Aorta (tissue), 5 donors: ENCODE measurements at places on chromosomes 7 and 10. TPM values are rescaled to one million over a fixed set of nuclear protein-coding genes. Genes with fewer than 3 reads are reported as not detected.

GRCh38 chr10:58919927-58920654, 256.4 kb upstream of the PHYHIPL start:
- no peak for DNase-seq

DNA sequence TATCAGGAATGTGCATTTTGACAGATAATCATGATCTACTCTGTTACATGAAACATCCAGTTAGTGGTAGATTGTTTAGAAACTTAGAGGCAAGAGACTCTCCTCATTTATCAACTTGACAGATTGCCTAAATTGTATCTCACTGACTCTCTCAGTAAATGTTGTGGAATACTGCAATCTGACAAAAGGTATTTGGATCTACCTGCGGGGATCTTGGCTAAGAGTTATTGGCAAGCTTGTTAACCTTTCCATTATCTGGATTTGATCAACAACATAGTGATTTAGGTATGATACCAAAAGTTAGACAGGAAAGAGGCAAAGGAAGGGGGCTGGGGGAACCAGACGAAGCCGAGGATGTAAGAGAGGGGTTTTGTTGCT, 2.0 kb downstream of the VSTM2A start:
- no peak for DNase-seq

- DNase-seq = no peak
These were observed 11.5 kb downstream of the SCRN1 start for GRCh38 chr7:29977886-29978651.

DNA sequence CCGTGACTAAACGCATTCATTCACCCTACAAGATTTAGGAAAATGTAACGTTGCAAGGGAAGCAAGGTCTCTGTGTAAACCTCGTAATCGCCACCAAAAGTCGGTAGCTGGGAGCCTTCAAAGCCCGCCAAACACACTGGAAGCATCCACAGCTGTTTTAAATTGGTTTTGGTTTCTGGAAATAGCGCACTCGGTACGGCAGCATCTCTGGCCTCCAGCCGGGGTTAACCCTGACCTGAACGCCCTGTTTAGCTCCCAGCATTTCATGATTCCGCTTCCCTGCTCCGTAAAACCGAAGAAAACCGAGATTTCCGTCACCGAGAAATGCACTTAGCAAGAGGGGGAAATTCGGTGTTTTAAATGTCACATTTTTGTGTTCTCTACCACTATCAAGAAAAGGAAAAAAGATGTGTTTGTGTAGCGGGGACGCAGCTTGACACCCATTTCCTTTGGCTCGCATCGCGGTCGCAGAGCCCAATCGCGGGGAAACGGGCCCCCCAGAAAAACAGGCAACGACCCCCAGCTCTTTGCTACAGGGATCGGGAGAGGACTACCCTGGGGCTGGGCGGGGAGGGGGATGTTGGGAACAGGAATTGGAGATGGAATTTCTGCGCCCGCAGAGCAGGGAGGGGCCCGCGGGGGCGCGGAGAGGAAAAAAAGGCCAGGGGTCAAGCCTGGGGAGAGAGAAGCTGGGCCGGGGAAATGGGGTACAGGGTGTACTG, 646 bp downstream of the SGCE start:
- DNase-seq = peak; percentile 77

- DNase-seq = no peak
These were observed 101.7 kb downstream of the SLC16A9 start for GRCh38 chr10:59607970-59608369.

GRCh38 chr10:30445711-30446110, 11.7 kb downstream of the MAP3K8 start:
- DNase-seq = no peak

GRCh38 chr10:69364232-69364940, 52.3 kb downstream of the TACR2 start:
- DNase-seq = no peak

- no peak for DNase-seq
These were observed 53.8 kb upstream of the CPXM2 start for GRCh38 chr10:123945325-123945920.

- no peak for DNase-seq
These were observed 594.4 kb upstream of the VSTM2A start for GRCh38 chr7:53947732-53948131.

- DNase-seq = no peak
These were observed 12.5 kb downstream of the GRK5 start for GRCh38 chr10:119219871-119220270.

DNA sequence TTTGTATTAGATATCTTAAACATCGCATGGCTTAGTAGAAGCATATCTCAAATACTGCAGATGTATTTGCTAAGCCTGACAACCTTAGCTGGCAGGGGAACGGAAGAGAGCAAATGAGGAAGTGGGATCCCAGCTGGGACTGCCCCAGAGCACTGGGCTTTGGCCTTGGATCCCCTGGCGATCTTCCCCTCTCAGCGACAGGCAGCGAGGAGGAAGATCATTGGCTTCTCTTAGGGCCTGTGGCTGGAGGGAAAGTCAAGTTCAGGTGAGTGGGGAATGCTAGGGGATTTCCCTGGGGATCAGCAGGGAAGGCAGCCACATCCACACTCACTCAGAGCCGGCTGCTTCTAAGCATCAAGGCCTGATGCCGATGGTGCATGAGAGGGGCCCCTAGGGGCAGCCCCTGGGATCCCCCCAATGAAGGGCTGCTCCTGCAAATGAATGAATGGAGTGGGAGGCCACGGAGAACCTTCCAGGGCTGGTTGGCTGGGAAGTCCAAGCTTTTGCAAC, 42.0 kb downstream of the LYZL2 start:
- DNase-seq = peak; percentile 80

DNA sequence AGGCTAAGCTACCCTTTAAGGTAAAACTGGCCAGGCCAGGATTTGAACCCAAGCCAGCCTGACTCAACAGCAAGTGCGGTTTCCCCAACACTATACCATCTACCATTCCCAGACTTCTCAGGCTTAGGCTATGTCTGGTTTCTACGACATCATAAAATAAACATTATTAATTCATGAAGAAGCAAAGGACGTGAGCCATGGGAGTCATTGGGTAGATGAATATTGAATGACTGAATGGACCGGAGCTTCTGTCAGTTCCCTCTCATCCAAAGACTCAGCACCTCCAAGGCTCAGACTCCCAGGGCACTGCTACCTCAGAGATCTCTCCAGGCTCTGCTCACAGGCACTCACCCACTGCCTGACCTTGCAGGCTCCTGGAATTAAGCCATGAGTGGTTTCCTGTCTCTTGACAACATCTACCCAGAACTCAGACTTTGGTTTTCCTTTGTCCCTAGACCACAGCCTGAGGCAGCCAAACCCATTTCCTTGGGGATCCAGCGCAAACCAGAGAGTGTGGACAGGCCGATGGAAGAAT, 64.6 kb upstream of the STEAP1B start:
- DNase-seq = peak; percentile 69

DNA sequence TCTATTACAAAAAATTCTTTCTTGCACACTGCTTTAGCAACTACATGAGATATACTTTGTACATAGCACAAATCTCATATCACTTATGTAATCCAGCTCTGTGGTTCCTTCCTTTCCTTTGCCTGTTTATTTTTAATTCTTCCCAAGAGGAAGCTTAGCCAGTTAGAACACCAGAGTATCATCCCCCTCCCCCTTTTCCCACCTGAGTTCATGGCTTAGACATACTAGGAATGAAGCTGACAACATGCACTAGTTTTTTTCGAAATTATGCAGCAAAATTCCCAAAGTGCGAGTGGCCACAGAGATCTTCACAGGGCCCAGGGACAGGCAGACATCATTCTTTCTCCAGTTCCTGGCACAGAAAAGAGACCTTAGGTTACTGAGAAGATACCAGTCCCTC, 17.8 kb downstream of the CAV1 start:
- DNase-seq = no peak

- DNase-seq = no peak
These were observed 120.2 kb upstream of the CTTNBP2 start for GRCh38 chr7:117993377-117994003.

GRCh38 chr7:100974021-100974420, 4.7 kb downstream of the MUC12 start:
- no peak for DNase-seq

- DNase-seq = no peak
These were observed 203.7 kb downstream of the TRIL start for GRCh38 chr7:28754447-28754846.

- DNase-seq = no peak
These were observed 177.0 kb upstream of the AKR1E2 start for GRCh38 chr10:4648999-4649398.

Gene PSMC2
- 81.8 TPM for total RNA-seq

Gene RBP3
- total RNA-seq = not detected

Gene TSPAN15
- 16.8 TPM for total RNA-seq

Gene COL26A1
- total RNA-seq = not detected

Gene MMP21
- 0.16 TPM for total RNA-seq

Gene FOXI2
- total RNA-seq = 0.48 TPM

Gene CRTAC1
- 53.1 TPM for total RNA-seq

Gene PCGF5
- total RNA-seq = 77.7 TPM

Gene AKR1D1
- not detected for total RNA-seq

Gene AGR2
- total RNA-seq = not detected

Gene TAC1
- total RNA-seq = not detected

Gene VSTM2A
- not detected for total RNA-seq

Gene INMT
- total RNA-seq = 131 TPM
